ENCODE measurements at places on chromosomes 6 and 20.

- DNase-seq = no peak
These were observed 63.8 kb upstream of the CD83 start for GRCh38 chr6:14053811-14054210.

GRCh38 chr20:4661191-4661590, 60.5 kb upstream of the PRND start:
- DNase-seq = no peak

GRCh38 chr6:67200626-67201403, 1434.3 kb upstream of the ADGRB3 start:
- DNase-seq = no peak

- DNase-seq = peak; percentile 51
These were observed 59.7 kb upstream of the SAMD3 start for GRCh38 chr6:130282234-130282995.

- DNase-seq = peak; percentile 56
These were observed 11.7 kb downstream of the TMEM244 start for GRCh38 chr6:129849456-129849855.

GRCh38 chr6:111569951-111570350, 35.7 kb downstream of the TRAF3IP2 start:
- no peak for DNase-seq
